ENCODE measurements at places on chromosomes 6 and 20. TPM values are rescaled to one million over a fixed set of nuclear protein-coding genes. Genes with fewer than 3 reads are reported as not detected.

The CD24 gene
- 292 TPM for total RNA-seq

The TSPO2 gene
- not detected for total RNA-seq

The PTCRA gene
- not detected for total RNA-seq

The GCLC gene
- total RNA-seq: 27.2 TPM

The LY6G6C gene
- total RNA-seq: not detected

The CRISP3 gene
- 0.99 TPM for total RNA-seq

The GNAS-AS1 gene
- total RNA-seq: 1.0 TPM

Data from body of pancreas (tissue), 4 donors.